ENCODE measurements at places on chromosomes 2 and 18. TPM values are rescaled to one million over a fixed set of nuclear protein-coding genes. Genes with fewer than 3 reads are reported as not detected.

- peak; percentile 21 for DNase-seq
These were observed 578 bp downstream of the IWS1 start for GRCh38 chr2:127525691-127526131.

- DNase-seq = no peak
These were observed 244.1 kb downstream of the HDAC4 start for GRCh38 chr2:239156516-239157265.

The UGT1A6 gene
- total RNA-seq = 17.6 TPM

GRCh38 chr18:62716619-62717168, 1.4 kb downstream of the PHLPP1 start:
- DNase-seq = no peak

DNA sequence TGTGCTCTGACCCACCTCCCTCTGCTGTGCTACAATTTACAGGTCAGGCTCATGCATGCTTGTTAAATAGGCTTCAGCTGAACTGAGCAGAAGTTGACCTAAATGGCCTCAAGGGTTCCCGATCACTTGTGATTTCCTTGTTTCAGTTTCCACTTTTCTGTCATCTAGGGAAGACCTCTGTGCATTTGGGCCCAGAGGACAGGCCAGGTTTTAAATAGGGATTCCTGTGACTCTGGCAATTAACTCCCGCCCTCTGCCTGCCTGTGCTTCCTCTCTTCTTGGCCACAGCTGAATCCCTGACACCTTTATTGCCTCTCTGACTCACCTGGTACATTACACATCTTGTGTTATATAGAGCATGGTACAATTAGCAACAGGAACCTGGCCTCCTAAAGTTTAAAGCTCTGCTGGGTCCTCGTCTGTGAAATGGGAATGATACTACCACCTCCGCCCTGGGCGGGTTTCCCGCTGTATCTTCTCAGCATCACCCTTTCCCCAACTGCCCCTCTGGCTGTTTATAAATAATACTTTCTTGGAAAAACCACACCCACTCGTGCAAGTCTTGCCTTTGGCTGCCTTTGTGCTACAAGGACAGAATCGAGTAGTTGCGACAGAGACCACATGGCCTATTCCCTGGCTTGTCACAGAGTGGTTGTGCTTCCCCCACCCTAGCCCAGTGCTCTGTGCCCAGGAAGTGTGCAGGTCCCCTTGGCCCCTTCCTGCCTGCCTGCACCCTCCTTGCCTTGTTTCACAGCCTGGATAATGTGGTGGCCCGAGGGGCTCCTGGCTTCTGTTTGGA, 7.9 kb downstream of the CABLES1 start:
- no peak for DNase-seq

DNA sequence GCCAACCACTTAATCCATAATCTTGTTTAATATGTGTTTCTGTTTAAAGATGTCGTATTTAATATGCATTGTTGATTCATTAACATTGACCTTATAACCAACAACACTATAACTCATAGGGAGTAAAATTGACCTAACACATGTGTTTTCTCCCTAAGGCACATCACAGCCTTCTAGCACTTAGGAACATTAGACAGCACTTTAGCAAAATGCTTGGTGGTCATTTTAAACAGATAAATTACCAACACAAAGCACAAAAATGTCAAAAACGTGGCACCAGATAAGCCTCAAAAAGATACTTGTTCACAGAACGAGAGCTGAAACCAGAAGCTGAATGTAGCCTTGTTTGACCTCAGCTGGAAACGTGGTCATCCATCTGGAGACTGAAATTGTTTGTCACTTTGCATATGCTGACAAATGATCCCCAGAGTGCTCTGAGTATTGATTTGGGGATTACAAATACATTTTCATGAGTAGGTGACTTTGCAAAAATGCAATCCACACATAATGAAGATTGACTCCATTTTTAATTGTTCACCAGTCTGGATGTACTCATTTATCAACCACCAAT, 139.2 kb downstream of the CCDC102B start:
- no peak for DNase-seq

DNA sequence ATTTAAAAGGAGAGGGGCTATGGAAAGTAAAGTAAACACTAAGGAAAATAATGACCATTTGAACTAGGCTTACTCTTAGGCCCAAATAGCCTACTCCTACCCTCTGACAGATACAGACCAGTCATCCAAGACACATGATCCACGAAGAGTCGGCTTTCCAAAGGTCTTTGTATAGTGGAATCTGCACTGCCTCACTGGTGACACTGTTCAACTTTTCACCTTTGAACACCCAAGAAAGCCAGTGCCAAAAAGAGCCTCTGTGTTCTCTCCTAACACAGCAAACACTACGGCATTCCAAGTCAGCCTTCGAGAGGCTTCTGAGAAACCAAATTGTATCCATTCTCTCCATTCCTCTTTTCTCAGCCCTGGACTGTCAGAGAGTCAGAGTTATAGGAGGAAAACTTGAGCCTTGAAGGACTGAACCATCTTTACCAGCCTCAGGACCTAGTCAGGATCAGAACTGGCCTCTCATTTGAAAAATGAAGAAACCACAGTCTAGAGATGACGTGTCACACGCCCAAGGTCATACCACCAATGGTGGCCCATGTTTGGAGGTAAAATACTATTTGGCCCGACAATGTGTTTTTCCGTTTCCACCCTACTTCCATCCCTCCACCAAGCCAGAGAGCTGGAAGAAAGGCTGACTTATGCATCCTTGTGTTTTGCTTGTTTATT, 267.4 kb upstream of the ACVR2A start:
- no peak for DNase-seq

GRCh38 chr2:240141736-240142135, 1.3 kb upstream of the OTOS start:
- no peak for DNase-seq

The ADAM23 gene
- total RNA-seq = 7.4 TPM

DNA sequence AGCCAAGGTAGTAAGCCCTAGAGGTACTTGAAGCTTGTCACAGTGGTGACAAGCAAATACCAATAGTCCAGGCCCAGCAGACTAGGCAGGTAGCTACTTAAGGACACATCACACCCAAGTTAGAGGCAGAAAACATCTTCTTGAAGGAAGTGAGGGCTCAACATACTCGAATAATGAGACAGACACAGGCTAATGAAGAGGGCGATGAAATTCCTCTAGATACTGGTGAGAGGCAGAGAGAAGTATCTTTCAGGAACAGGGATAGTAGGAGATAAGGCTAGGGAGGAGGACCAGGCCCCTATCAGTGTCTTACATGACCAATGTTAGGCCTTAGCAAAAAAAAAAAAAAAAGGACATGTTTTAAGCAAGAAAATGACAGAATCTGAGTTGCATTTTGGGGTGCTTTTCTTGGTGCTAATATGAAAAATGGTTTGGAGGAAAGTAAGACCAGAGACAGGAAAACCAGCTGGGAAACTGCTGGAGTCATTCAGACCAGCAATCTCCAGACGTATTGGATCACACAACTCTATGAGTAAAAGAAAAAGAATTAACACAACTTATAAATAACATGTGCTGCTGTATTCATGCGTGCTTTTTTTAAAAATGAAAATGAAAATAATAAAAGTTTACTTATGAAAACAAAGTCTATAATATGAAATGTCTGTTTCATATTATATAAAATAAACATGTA, 37.7 kb downstream of the COBLL1 start:
- no peak for DNase-seq

The HYCC2 gene
- total RNA-seq = 42.8 TPM

GRCh38 chr2:178197791-178198190, 3.5 kb downstream of the OSBPL6 start:
- no peak for DNase-seq
